ENCODE measurements at places on chromosomes 3 and 15.

- no peak for DNase-seq
Observed at GRCh38 chr3:108494906-108495531, 15.4 kb downstream of the MYH15 start.

DNA sequence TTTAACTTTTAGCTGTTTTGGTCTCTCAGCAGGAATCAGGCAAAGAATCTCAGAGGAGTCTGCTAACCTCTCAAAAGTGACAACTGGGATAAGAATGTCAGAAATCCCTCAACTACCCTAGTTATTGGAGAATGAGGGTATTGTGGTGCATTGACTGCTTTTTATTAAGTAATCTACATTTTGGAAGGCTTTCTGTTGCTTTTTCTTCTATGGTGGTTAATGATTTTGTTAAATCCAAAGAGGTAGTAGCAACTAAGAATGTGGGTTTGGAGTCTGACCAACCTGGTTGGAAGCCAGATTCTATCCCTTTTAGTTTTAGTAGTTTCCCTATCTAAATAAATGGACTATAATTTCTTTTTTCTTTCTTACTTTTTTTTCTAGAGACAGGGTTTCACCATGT, 94.7 kb upstream of the RNF7 start:
- no peak for DNase-seq

GRCh38 chr15:57762302-57762701, 55.8 kb downstream of the POLR2M start:
- DNase-seq, result no peak

- DNase-seq, result no peak
Observed at GRCh38 chr15:36239509-36239908, 339.9 kb upstream of the CDIN1 start.

DNA sequence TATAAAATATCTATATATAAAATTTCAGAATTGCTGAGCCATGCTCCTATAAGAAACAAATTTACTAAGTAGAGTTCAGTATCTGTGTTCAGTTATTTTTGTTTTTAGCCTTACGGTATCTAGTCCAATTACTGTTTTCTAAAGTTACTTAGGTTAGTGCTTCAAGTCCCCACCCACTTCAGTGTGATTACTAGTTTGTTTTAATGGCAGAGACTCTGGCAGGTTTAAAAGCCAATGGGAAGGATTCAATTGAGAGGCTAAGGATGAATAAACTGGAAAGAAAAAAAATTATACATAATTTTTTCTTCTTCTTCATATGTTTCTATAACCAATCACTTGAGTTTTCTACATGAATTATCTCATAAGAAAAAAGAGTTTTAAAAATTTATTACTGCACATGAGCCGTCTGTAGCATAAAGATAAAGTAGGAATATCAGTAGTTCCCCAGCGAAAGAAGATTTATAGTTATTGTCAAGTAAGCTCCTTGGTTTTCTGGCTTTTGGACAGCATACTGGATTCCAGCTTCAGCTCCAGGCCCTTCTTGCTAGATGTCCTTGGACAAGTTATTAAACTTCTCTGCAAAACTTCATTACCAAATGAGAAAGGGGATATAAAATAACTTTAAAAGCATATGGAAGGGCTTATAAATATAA, 46.8 kb downstream of the AAGAB start:
- no peak for DNase-seq

Data from stimulated activated CD4-positive, alpha-beta T cell treated with anti-CD3 and anti-CD28 coated beads, Interleukin-15, amount 100 ng/mL, for 48 hours (primary cell).